ENCODE measurements at places on chromosomes 6 and 20. TPM values are rescaled to one million over a fixed set of nuclear protein-coding genes. Genes with fewer than 3 reads are reported as not detected.

DNA sequence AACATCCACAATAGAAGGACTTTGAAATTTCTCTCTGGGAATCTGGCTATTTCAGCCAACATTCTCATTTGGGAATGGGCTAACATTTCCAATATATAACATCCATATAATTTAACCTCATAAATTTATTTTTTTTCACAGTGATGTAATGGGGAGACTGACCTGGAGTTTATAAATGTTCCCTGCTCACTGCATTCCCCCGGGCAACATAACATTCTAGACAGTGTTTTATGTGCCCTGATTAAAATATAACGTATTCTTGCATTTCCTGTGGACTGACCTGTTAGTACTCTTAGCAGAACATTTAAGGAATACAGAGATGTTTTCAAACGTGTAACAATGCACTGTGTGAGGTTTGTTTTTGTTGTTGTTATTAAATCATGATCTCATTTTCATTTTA, 20.9 kb downstream of the TSHZ2 start:
- no peak for DNase-seq

- peak; percentile 85 for DNase-seq
Observed at GRCh38 chr6:46044881-46045617, 29.4 kb upstream of the CLIC5 start.

DNA sequence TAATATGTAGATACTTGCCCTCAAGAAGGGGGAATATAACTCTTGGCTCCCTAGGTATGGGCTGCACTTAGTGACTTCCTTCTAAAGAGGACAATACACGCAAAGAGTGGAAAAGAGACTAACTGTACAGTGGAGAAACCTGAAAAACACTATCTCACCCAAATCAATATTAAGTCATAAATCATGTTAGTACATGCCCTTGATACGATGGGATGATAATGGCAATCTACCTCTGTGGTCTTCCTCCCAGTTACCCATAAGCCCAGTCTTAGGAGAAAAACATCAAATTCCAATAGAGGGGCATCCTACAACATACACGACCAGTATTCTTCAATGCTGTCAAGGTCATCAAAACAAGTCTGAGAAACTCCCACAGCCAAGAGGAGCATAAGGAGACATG, 1.3 kb downstream of the TRIM26 start:
- DNase-seq: no peak

DNA sequence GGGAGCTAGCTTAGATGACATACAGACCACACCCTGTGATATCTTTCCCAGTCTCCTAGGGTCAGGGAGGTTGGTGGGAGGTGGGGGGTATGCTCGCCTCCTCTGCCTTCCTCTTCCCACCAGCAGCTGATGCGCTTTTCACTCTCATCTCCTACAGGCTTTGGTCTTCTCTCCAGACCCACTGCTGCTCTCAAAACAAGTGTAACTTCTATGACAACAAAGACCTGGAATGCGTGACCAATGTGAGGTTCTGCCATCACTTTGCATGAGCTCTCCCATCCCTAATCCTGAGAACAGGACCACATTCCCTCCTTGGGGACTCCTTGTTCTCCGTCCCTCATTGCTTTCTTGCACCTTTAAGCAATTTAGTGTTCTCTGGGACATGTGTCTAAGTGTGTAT, 2.7 kb downstream of the CTSA start:
- DNase-seq: no peak

GRCh38 chr20:38066969-38067716, 33.6 kb downstream of the RPRD1B start:
- no peak for DNase-seq

DNA sequence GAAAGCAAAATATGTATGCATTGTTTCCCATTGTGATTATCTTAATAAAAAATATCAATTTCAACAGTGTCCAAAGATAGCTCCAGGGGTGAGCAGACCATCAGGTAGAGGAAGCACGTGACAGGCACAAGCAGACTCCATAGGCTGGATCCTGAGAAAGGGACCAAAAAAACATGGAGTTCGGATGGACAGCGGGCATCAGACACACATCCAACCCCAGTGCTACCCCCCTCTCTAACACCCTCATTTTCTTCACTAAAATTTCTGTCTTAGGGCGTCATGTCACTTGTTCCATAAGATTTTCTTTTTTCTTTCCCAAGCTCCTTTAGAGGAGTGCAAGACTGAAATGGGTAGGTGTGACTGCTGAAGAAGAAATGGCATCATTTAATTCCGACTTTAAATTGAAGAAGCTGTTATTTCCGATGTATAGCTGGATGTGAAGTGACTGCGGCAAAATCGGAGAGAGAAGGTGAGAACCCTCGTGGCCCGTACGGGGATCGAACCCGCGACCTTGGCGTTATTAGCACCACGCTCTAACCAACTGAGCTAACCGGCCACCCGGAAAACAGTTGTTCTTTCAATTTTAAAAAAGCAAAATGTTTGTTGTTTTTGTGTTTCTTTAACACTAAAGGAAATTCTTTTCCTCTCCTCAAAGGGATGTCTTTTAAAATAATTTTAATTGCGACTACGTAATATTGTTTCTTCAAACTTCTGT, 10.3 kb upstream of the PRSS16 start:
- DNase-seq: peak; percentile 59

Gene HLA-DRB1
- 1.5 TPM for total RNA-seq

- DNase-seq: no peak
Observed at GRCh38 chr6:93917216-93917615, 497.9 kb upstream of the EPHA7 start.

Gene OR2B6
- not detected for total RNA-seq

GRCh38 chr6:35089216-35089934, 51.8 kb downstream of the TCP11 start:
- no peak for DNase-seq

- no peak for DNase-seq
Observed at GRCh38 chr6:35894776-35895175, 26.1 kb downstream of the SRPK1 start.

DNA sequence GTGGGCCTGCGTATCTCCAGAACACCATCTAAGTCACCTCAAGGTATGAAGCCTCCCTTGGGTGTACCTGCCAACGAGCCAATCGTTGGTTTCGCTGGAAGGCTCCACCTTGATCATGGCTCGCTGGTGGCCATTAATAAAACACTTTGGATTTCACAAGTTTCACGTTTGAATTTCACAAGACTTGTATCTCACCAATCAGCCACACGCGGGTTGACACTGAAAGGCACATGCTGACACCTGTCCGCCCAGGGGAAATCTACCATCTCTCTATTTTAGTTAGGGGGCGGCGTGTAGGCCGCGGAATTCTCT, 586 bp upstream of the HMGA1 start:
- no peak for DNase-seq

Gene AGPAT4
- total RNA-seq: 27.9 TPM

DNA sequence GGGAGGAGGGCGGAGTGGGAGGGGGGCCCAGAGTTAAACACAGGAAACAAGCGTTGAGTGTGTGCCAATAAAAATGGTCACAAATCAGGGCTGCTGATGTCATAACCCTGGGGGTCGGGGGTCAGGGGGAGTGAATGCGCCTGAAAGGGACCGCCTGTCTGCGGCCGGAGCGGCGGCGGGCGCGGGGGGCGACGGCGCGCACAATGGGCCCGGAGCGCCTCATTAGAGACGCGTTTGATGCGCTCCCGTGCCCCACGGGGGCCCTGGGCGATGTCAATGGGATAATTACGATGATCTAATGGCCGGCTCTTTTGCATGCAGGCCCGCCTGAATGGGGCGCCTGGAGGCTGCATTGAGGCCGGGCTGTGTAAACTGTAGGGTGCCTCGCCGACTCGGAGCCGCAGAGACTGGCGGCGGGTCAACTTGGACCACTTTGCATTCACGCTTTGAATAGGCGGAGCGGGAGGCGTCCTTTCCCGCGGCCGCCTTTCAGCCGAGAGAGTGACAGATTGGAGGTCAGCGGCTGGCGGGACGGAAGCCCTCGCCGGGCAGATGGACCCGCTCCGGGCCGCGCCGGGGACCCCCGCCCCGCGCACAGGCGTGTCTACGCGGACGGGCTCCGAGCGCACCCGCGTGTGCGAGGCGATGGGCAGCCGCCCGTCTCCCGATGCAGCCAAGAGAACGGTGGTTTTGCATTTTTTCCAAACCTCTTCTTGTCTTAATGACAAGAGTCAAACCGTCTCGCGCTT, 296.1 kb downstream of the TFAP2C start:
- DNase-seq: no peak

DNA sequence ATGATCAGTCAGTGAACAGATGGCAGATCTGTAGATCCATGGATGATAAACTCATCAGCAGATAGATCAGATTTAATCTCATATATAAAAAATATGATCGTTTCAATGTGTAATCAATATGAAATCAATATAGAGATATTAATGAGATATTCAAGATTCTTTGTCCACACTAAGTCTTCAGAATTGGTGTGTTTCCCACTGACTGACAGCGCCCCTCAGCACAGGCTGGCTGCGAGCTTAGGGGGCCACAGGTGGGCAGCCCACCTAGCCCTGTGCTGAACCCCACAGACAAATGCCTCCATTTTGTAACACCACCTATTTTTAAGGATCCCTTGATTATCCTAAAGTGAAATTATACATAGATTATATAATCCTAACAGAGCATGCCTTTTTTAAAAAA, 32.3 kb downstream of the FRMD1 start:
- DNase-seq: no peak

Gene TMEM239
- total RNA-seq: not detected

DNA sequence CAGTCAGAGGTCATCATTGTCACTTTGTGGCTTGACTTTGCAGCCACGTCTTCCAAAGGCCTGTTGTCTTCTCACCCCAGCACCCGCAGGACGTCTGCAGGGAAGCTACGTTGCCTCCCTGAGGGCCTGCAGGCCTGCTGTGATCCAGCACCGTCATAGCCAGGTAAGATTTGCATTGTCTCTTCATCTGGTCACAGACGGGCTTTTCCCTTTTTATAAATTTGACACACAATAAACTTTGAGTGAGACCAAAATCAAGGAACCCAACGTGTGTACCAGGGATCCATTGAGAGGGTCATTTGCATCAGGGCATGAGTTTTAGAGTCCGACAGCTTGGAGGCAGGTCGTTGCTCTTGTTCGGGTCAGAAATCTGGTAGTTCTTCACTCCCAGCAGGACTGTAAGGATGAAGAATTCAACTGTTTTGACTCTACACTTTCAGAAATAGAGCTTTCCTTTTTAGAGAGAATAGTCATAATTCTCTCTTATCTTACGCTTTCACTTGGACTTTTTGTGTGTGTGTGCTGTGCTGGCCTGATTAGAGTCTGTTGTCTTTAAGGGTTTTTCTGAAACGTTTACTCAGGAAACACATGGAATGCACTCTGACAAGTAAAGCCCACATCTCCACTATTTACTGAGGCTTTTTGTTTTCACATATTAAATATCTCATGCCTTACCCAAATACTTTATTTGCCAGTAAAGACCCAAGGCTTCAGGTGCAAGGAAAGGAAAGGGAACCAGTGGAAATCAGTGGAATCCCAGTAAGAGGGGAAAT, 177.2 kb upstream of the TAB2 start:
- no peak for DNase-seq

Gene MEI4
- 0.54 TPM for total RNA-seq

Gene IRF4
- not detected for total RNA-seq

- DNase-seq: peak; percentile 58
Observed at GRCh38 chr20:44959082-44959637, 1.0 kb downstream of the TOMM34 start.

Gene TCF19
- 2.5 TPM for total RNA-seq

Gene GABRR1
- total RNA-seq: not detected

Gene B3GAT2
- not detected for total RNA-seq

GRCh38 chr20:4151991-4152695, 136.8 kb upstream of the RNF24 start:
- peak; percentile 84 for DNase-seq

DNA sequence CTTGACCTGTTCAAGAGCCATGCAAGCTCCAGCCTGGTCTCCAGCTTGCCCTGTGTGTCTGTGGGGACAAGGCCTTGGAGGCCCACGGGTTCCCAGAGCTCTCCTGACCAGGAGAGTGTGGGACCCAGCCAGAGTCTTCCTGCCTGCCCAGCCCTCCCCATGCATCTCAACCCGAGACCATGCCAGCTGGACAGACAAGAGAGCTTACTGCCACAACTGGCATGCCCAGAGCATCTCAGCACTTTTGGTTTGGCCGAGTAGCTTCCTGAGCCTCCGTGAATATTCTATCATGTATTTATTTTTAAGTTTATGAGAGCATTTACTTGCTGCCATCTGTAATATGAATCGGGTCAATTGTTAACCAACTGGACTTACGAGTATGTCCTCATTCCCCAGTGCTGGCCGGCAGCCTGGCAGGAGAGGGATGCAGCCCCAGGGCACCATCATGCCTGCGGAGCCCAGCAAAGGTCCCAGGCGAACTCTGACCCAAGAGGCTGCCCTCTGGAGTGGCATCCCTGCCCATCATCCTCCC, 14.9 kb downstream of the IP6K3 start:
- DNase-seq: no peak

GRCh38 chr20:23143098-23143497, 57.0 kb upstream of the CD93 start:
- DNase-seq: peak; percentile 79

DNA sequence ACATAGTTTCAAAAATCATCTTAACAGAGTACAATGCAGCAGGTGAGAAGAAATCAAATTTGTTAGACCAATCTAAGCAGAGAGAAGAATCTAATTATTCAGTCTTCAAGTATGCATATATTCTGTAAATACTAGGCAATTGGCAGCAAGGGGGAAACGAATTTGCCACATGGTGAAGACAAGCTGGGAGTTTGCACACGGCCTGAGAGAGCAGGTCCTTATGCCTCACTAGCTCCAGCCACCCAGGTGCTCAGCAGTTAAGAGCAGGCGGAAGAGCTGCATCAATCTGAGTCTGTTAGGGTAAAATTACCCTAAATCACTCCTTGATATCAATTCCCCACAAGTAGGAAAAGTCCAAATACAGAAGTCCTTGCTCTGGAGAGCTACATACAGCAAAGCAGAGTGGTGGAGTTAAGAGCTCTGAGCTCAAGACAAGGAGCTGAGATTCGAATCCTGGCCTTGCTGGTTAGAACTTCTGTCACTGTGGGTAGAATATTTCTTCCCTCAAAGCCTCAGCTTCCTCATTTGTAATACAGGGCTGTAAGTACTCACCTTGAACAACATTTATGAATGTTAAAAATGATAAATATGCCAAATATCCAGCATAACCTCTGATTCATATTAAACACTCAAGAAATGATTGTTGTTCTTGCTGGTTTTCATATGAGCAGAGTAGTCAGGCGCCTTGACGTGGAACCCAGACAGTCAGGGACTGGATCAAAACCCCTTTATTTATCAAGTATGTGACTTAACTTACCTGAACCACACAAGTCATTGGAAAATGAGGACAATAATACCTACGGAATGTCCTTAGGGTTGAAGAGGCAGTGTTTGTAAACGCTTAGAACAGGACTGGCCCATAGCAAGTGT, 444.2 kb downstream of the CDH26 start:
- DNase-seq: no peak

All from astrocyte (in vitro differentiated cells and primary cell).